ENCODE measurements at places on chromosomes 13 and 19. TPM values are rescaled to one million over a fixed set of nuclear protein-coding genes. Genes with fewer than 3 reads are reported as not detected.

Gene DNASE2
- total RNA-seq: 17.2 TPM

Gene ZNF221
- 0.52 TPM for total RNA-seq

Gene PROZ
- total RNA-seq: 0.10 TPM

Gene FAM83E
- total RNA-seq: 0.73 TPM

Gene HCN2
- total RNA-seq: 0.21 TPM

Gene KIR3DL2
- 0.84 TPM for total RNA-seq

Gene DPF1
- not detected for total RNA-seq

Gene SGCG
- total RNA-seq: not detected

Gene MIPEP
- 3.5 TPM for total RNA-seq

Gene PEG3
- under 0.01 TPM for total RNA-seq

Gene SIGLEC5
- total RNA-seq: not detected

Gene ZNF681
- total RNA-seq: 2.0 TPM

Gene MIA
- total RNA-seq: not detected

Gene GYS1
- total RNA-seq: 10.0 TPM

Gene IL4I1
- total RNA-seq: 2.0 TPM

Gene RXFP2
- total RNA-seq: not detected

Gene KIR2DL4
- 0.31 TPM for total RNA-seq

Gene GNG7
- 2.0 TPM for total RNA-seq

Gene ONECUT3
- not detected for total RNA-seq

Gene ACTMAP
- 0.52 TPM for total RNA-seq

Gene RNASEH2A
- 1.4 TPM for total RNA-seq

Gene ZNF333
- total RNA-seq: 10.7 TPM

Gene LYPD5
- not detected for total RNA-seq

Gene CEACAM8
- not detected for total RNA-seq

Gene TMC4
- 0.31 TPM for total RNA-seq

Gene SLC25A41
- not detected for total RNA-seq

Gene ZNF723
- total RNA-seq: not detected

Gene RNF113B
- not detected for total RNA-seq

Gene CGB3
- not detected for total RNA-seq

Gene PSG11
- not detected for total RNA-seq

Gene LGALS4
- 0.21 TPM for total RNA-seq

Gene ARL11
- 1.3 TPM for total RNA-seq

Gene LILRA5
- total RNA-seq: 191 TPM

Gene MBD3L2B
- total RNA-seq: not detected

Gene CEACAM16
- not detected for total RNA-seq

Gene MTUS2
- total RNA-seq: 0.10 TPM

Gene NKG7
- total RNA-seq: 119 TPM

Gene C19orf85
- not detected for total RNA-seq

Gene ADGRE3
- total RNA-seq: 0.63 TPM

Gene ZNF416
- 5.7 TPM for total RNA-seq

Gene PRDX2
- total RNA-seq: 55.5 TPM

Gene ZNF154
- total RNA-seq: 5.5 TPM

Gene SYCN
- not detected for total RNA-seq

Gene C3
- 3.1 TPM for total RNA-seq

Gene ZNF835
- 0.42 TPM for total RNA-seq

Gene FCHO1
- total RNA-seq: 24.1 TPM

Gene MATK
- 31.6 TPM for total RNA-seq

Gene TEX30
- total RNA-seq: 3.8 TPM

Gene ZNF577
- 8.6 TPM for total RNA-seq

All from mononuclear cell (primary cell).